HT-29 (cell line): ENCODE measurements at places on chromosomes 1 and 21.

DNA sequence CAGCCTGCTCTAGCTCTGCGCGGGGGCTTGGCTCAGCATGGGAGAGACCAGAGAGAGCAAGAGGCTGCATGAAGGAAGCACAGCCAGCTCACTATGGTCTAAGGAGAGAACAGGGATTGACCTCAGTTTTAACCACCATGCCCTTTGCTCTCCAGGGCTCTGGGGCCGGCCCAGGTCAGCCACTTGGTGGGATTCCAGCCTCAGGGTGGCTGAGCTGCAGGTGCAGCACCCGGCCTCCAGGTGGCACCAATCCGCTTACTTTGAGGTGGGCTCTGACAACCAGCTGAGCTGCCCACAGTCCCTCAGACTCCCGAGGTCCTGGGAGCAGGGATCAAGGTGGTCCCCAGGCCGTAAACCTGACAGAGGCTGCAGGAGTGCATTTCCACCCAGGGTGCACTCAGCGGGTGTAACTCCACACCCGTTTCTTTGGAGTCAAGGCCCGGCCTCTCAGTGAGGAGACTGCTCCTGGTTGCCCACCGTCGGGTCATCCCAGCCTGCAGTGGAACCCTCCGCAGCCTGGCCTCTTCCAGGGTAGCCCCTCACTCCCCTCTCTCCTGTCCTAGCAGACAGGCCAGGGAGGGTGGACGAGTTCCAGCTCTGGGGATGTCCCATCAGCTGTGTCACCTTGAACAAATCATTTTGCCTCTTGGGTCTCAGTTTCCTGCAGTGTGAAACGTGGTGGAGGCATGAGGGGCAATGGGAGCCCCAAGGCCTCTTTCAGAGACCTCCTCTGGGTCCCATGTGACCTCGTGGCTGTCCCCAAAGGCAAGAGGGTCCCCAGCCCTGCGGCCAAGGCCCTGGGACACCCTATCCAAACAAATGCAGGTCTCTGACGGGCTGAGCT, 607 bp upstream of the LGR6 start:
- peak; percentile 66 for DNase-seq

DNA sequence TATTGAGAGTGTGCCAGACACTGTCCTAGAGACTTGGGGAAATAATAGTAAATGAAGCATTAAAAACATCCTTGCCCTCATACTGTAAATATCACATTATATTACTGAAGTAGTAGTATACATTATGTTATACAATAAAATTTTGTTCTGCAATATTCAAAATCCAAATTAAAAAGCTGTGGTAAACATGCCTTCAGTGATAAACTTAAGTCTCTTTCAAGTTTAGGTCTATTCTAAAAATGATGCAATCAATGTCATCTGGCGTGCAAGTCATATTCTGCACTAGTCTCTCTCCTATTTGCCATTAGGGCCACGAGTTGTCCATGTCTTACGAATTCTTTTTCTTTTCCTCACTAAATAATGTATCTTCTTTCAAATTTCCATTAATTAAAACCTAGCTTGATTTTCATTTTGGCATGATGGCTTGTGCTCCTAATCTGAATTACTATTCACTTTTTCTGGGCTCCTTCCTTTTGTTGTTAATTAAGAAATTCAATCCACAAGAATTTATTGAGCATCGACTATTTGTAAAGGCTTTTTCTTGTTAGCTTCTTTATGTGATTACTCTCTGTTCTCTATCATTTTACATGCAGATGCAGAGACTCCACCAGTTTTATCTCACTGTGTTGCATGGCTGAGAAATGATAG, 130.7 kb downstream of the COQ8A start:
- no peak for DNase-seq

GRCh38 chr1:41571041-41571440, 86.6 kb upstream of the EDN2 start:
- DNase-seq, result no peak

DNA sequence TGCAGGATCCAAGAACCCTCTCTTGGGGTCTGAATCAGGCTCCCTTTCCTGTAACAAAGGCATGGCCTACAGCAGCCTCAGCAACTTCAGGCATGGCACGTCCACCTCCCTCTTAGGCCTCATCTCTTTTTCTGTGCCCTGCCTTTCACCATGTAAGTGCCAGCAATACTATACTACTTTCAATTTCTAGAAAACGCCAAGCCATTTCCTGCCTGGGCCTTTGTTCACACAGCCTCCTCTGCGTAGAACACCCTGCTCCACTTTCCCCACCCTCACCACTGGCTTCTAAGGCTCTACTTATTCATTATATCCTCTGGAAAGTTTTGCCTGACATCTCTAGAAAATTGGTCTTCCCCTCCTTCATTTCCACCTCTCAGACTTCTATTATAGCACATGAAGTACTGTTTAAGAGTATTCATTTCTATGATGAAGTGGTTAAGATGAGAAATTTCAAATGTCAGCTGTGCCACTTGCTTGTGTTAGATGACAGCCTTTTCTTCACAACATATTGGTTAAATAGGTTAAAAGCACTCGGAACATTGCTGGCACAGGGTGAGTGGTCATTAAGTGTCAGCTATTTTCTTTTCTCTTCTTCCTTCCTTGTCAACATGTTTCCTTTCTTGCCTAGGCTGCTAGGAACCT, 41.6 kb upstream of the VWA5B1 start:
- peak; percentile 55 for DNase-seq

GRCh38 chr1:6969106-6969505, 183.9 kb downstream of the CAMTA1 start:
- no peak for DNase-seq

- no peak for DNase-seq
Observed at GRCh38 chr1:160671603-160672517, 25.0 kb upstream of the SLAMF1 start.

GRCh38 chr1:78080767-78081166, 35.0 kb downstream of the GIPC2 start:
- no peak for DNase-seq

- DNase-seq, result no peak
Observed at GRCh38 chr1:20431176-20431460, 54.9 kb downstream of the CAMK2N1 start.

GRCh38 chr1:230326971-230327891, 98.9 kb downstream of the PGBD5 start:
- DNase-seq, result no peak

GRCh38 chr1:2334883-2335534, 56.3 kb downstream of the MORN1 start:
- DNase-seq, result no peak

- no peak for DNase-seq
Observed at GRCh38 chr1:201582705-201583442, 43.9 kb downstream of the NAV1 start.
